ENCODE measurements at places on chromosomes 13 and 19.

DNA sequence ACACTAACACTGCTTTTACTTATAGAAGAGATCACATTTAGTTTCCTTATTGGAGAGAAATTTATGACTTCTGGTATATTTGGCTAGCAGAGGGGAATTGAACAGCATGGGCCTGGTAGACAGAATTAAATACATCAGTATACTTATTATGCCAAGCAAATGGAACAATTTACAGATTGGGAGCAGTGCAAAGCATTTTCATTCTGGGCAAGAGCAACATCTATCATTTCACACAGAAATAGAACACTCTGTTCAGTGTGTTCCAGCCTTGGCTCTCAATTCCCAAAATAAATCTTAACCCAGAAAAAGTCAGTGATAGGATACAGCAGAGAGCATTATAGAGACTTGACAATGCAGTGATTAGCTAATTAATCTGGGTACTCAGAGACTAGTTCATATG, 604.0 kb upstream of the SLITRK6 start:
- no peak for DNase-seq

- DNase-seq, result peak; percentile 79
These were observed 24.9 kb downstream of the SLC8A2 start for GRCh38 chr19:47446534-47447469.

DNA sequence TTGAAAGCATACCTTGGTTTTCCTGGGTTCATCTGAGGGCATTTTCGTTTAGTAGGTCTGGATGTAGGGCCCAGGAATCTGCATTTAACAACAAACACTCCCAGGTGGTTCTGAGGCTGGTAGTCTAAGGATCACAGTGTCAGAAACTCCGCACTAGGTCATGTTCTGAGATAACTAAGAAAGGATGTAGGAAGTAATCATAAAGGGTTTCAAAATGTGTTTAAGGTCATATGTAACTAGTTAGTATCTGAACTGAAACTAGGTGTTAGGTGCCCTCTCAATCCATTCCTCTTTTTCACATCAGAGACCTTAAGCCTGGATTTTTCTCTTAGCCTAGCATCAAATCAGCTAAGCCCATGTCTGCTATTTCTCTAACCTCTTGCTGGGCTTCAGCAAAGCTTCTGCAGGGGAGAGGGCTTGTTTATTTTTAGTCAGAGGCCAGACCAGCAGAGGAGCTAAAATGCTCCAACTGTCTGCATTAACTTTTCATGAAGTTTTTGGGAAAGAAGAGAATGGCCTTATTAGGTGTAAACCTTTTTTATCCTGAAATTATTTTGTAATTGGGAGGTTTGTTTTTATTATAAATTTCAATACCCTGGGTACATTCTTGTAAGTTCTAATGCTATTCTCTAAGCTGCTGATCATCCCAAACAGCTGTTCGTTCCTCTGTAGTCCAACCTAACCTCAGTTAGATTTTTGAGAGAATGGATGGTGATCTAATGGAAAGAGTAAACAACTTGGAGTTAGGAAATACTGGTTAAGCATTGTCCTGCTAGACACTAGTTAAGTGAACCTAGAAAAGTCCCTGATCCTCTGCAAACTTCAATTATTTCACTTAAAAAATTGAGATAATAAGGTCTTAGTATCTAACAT, 262.8 kb upstream of the RFC3 start:
- DNase-seq, result no peak

DNA sequence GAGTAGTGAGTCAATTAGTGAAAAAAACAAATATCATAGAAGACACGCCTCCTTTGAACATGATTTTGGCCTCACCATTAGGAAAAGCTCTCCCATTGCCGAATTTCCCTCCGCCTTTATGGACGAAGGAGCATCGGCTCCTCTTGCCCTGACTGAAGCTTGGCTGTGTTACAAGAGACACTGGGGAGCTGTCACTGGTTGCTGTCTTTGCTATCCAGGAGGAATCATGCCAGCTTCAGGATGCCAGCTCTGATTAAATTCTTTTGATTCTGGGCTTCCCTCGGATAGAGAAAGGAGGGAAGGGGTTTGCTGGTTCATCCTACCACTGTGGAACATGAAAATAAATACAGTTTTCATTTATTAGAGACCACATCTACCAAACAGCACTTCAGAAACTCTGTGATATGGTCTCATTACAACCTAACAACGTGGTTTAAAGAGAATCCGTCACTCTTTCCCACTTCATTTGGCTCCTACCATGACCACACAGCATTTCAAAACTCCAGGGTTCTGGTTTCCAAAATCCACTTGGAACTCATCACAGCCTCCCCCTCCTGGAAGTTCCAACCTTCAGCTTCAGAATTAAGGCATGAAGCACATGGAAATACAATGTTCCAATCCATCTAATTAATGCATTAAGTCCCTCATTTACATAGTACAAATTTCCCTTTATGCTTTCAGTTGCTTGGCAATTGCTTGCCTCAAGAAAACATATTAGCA, 446.0 kb downstream of the EFNB2 start:
- DNase-seq, result no peak

DNA sequence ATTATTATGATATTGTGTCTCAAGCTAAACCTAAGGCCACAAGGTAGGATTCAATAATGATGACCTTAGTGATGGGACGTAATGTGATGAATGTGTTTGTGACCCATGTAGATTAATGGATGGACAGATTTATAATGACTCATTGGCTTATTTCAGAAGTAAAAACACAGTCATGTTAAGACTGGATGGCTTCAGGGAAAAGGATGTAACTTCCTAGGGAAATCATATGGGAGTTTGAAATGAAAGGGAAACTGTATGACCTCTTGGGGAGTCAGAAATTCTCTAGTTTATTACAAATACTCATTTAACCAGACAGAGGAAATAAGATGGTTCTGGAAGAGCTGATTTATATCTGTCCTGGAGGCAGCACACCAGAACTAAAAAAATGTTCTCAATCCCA, 2.9 kb downstream of the EDNRB start:
- no peak for DNase-seq

DNA sequence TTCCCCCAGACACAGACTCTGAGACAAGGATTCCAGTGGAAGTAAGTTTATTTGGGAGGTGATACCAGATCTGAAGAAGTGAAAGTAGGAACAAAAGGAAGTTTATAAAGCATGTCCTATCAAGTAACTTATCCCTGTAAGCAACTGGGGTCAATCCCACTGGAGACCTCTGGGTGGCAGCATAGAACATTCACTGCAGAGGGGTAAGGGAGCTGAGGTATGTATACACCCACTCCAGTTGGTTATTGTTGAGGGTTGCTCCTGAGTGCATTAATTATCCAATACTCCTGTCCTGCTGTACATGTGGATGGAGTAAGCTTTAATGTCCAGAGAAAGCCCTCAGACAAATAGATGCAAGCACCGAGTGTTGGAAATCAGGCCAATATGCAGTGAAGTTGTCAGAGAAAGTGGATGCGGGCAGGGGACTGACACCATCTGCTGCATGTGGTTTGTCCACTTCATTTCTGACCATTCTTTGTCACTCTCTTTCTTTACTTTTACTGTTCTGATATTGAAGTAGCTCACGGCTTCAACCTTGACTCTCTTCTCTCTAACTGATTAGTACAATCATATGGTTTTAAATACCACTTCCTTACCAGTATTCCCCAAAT, 46.7 kb downstream of the NOTCH3 start:
- DNase-seq, result no peak

DNA sequence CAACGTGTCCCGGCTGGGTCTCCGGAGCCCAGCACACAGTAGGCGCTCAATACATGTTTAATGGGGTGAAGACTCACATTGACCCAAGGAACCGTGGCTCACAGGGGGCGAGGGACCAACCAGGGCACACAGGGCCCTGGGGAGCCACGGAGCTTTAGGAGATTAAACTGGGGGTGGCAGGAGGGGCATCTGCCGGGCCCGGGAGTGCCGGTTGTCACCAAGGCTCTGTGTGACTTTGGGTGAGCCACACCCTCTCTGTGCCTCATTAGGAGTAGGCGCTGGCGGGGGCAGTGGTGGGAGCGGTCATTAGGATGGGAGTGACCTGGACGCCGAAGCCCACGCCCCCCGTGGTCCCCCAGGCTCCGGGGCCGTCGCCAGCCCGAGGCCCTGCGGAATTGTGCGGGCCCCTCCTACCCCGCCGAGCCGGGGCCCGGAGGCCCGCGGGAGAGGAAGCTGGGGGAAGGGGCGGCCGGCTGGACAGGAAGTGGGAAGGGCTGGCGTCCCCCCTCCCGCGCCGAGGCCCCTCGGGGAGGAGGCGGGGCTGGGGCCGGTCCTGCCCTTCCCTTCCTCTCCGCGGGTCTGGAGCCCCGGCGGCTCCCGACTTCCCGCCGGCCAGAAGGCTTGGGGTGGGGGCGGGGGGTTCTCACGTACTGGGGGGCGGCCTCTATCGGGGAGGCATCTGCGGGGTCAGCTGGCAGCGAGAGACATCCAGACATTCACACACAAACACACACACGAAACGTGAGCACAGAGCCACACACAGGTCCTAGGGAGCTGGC, 1.8 kb upstream of the SSBP4 start:
- peak; percentile 81 for DNase-seq

GRCh38 chr19:36160821-36161596, 8.8 kb upstream of the COX7A1 start:
- no peak for DNase-seq

- DNase-seq, result no peak
These were observed 22.5 kb downstream of the LIG1 start for GRCh38 chr19:48147597-48148175.

- DNase-seq, result no peak
These were observed 1123.3 kb downstream of the EFNB2 start for GRCh38 chr13:105412171-105412570.

- DNase-seq, result no peak
These were observed 126.4 kb downstream of the TNFRSF19 start for GRCh38 chr13:23696610-23697009.

DNA sequence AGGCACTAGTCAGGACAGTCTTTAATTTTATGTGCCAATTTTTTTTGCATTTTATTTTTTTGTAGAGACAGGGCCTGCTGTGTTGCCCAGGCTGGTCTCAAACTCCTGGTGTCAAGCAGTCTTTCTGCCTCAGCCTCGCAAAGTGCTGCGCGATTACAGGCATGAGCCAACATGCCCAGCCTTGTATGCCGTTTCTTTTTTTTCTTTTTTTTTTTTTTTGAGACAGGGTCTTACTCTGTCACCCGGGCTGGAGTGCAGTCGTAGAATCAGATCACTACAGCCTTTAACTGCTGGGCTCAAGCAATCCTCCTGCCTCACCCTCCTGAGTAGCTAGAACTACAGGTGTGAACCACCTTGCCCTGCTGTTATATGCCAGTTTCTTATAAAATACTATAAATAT, 26.4 kb downstream of the BORA start:
- DNase-seq, result no peak

GRCh38 chr19:44643605-44644401, at the start of gene PVR:
Gene PVR (plus strand): TSS chr19:44643910. CDS start chr19:44644097, 187 bp downstream.
- peak; percentile 29 for DNase-seq

GRCh38 chr19:2426611-2427428, 566 bp downstream of the TIMM13 start:
- DNase-seq, result no peak

DNA sequence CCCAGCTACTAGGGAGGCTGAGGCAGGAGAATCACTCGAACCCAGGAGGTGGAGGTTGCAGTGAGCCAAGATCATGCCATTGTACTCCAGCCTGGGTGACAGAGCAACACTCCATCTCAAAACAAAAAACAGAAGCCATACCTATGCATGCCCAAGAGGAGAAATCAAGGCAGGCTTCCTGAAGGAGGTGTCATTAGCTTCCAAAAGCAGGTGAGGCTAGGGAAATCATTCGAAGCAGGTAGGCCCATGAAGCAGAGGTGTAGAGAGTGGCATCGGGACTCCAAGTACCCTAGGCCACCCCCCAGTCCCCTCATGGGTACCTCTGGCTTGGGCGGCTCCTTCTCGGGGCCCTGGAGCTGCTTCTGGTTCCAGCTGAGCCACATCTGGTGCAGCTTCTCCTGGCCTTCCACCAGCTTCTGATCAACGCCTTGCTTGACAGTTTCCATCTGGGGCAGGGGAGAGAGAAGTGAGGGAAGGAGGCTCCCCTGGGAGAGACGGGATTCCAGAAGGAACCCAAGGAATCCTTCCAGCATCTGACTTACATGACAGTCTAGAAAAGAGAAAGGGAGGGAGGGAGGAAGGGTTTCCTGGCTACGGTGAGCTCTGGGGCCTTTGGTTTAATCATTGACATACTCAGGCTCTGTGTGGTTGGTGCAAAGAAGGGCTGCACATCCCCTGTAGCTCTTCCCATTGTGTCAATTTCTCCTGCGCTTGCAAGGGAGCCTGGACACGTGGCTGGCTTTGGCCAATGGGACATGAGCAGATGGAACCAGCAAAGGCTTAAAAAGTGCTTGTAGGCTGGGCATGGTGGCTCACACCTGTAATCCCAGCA, 13.1 kb upstream of the TICAM1 start:
- no peak for DNase-seq

DNA sequence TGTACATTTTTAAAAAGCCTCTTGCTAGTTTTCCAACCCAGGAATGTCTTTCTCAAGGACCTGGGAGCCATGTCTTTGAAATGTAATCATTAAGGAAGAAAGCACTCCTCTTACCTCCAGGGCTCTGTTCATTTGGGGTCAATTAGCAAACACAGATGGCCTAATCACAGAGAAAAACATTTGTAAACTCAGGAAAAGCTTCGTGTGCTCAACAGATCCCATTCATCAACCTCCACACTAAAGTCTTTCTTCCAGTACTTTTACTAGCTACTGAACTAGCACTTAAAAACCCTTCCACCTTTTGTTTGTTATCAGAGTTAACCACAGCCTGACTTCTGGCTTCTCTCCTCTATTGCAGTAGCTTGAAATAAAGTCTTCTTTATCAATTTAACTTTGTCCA, 441.4 kb downstream of the PCDH20 start:
- no peak for DNase-seq

DNA sequence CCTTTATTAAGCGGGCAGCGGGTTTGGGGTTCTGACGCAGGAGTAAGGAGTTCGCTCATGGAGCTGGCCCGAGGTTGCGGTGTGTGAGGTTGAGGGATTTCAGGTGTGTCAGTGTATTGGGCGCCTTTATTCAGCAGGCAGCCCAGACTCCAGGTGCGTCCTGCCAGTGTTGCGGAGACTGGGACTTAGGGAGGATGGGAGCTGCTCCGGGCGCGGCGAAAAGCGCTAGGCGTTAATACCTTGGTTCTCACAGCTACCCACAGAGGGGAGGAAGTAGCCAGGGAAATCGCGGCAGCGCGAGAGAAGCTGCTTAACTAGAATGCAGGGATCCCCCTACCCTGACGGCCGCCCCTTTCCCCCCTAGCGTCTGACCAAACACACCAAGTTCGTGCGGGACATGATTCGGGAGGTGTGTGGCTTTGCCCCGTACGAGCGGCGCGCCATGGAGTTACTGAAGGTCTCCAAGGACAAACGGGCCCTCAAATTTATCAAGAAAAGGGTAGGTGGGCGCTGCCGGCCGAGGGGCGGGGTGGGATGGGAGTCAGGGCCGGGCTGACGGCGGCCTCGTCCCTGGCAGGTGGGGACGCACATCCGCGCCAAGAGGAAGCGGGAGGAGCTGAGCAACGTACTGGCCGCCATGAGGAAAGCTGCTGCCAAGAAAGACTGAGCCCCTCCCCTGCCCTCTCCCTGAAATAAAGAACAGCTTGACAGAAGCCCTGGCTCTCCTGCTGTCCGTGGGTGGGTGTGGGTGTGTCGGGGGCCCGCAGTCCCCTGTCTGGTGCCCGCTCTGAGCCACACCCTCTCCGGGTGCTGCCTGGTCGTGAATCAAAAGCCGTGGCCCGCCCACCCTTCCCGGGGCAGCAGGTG, 1.1 kb downstream of the RPL36 start:
- DNase-seq, result no peak
